T-helper 1 cell (primary cell): ENCODE measurements at places on chromosomes 16 and 17.

DNA sequence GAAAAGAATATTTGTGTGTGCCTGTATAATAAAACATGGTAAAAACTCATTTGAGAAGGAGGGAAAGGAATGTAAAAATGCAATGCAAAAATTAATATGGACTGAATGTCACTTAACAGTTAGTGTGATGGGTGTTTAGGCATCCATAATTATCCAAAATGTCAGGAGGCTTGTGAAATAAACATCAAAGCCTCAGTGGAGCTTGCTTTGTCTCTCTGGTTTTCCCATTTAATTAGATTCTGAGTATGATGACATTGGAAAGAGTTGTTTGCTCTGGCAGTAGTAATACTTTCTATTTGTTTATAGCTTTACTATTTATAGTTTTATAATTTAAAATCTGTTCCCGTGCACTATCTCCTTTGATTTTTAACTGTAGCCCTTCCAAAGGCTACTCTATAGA, 51.9 kb downstream of the CNTNAP4 start:
- no peak for DNase-seq

GRCh38 chr17:4777969-4778760, 6.5 kb downstream of the TM4SF5 start:
- DNase-seq, result no peak

DNA sequence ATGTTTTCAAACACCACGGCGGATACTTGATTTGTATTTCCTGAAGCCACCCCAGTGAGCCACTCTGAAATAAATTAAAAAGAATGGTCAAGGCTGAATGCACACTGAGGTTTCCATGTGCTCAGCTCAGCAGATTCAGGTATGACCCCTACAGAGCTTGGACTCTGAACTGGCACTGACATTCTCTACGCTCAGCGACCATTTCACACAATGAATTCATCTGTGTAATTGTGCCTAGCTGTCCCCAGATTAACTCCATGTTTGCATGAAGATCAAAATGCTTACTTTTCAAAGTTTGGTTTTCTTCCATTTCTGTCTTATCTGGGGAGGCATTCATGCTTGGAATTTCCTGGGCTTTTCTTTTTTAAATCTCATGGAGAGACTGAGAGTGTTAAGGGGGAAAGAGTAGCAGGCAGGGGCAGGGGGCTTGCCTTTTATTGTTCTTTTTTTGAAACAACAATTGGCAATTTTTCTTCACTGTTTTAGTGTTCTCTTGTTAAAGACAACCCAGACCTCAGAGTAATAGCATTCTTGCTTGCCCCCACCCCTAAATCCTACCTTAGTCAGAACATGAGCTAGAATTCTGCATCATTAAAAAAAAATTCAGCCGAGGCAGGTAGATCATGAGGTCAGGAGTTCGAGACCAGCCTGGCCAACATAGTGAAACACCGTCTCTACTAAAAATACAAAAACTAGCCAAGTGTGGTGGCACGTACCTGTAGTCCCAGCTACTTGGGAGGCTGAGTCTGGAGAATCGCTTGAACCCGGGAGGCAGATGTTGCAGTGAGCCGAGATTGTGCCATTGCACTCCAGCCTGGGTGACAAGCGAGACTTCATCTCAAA, 85.5 kb upstream of the HNF1B start:
- no peak for DNase-seq

- DNase-seq, result no peak
These were observed 59.0 kb upstream of the TRAP1 start for GRCh38 chr16:3776316-3776715.

DNA sequence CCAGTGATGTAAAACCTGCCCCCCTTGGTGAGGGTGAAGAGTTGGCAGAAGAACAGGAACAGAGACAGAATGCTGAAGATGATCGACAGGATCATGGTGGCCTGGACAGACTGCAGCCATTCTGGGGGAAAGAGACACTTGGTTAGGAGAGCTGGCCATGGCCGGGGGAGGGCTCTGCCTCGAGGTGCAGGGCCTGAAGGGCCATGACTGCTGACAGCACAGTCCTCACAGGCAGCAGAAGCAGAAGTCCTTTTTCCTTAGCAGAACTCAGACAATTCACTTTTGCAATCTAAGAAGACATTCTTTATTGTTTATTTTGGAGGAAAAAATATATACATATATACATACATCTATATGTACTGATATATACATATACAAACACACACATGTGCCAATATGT, 25.6 kb downstream of the PMP22 start:
- no peak for DNase-seq

DNA sequence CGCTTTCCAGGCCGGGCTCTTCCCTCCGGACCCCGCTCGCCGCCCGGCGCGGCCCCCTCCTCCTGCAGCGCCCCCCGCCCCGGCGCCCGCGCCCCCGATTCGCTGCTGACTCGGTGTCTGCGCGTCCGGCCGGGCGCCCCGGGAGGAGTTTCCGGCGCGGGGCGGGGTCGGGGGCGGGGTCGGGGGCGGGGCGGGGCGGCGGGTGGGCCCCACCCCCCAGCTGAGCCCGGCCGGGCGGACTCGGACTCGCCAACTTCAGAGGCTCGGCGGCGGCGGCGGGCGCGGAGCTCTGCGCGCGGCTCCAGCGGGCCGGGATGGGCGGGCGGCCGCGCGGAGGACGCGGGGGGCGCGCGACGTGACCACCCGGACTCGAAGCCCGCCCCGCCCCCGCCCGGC, at the start of gene METRNL:
METRNL (plus strand) TSS at position 258 of the 396 bp plus-strand sequence. CDS start 207 bp downstream, outside the sequence.
- peak; percentile 26 for DNase-seq

GRCh38 chr16:82735673-82736091, 108.9 kb downstream of the CDH13 start:
- no peak for DNase-seq

DNA sequence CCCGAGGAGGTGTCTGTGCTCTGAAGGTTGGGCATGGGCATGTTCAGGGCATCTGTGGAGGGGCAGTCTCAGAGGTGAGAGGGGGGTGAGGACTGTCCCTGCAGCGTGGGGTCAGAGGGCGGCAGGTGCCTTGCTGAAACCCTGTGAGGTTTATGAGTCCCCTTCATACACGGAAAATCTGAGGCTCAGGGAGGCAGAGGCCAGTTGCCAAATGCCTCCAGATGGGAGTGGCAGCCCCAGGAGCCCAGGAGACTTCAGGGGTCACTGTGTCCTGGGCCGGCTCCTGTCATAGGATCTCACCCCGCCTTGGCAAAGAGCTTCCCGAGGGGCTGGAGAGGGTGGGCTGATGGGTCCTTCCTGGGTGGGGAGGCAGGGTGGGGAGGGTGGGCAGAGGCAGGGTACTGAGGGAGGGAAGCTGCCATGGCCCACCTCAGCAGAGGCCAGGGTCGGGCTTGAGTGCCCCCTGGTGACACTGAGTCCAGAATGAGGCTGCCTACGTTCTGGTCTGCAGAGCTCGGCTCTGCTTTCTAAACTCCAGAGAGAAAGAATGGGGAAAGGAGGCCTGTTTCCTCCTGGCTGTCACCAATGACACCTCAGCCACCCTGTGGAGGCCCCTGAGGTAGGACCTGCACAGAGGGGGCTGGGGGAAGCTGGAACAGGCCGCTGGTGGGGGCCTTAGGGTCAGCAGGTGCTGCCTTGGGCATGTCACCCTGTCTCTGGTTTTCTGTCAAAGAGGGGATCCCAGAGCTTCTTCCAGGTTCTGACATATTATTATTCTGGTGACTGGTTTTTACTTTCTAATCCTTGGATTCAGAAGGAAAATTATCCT, 1.1 kb downstream of the LGALS9 start:
- DNase-seq, result no peak

DNA sequence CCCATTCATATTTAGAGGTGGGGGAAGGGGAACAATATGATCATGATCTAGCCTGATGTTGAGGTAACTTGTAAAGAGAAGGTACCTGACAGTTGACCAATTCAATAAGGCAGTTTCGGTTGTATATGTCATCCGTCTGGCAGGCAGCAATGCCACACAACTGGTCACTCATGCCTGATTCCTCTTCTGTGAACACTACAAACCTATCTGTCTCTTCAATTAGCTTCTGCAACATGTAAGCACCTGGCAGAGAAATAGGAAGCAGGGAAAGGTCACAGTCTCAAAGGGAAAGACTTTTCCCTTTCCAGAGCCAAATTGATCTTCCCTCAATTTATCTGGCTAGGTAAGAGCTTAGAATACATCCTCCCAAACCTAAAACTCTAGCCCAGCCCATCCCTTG, 10.2 kb upstream of the RSKR start:
- DNase-seq, result no peak

- no peak for DNase-seq
These were observed 147.6 kb upstream of the HLF start for GRCh38 chr17:55117164-55117563.

- no peak for DNase-seq
These were observed 23.6 kb downstream of the TMEM204 start for GRCh38 chr16:1557074-1557473.

GRCh38 chr16:46822270-46822669, 8.7 kb downstream of the C16orf87 start:
- no peak for DNase-seq

- DNase-seq, result no peak
These were observed 2.2 kb downstream of the PIP4K2B start for GRCh38 chr17:38797158-38797490.

- no peak for DNase-seq
These were observed 16.2 kb upstream of the ASGR2 start for GRCh38 chr17:7130621-7131422.

- no peak for DNase-seq
These were observed 13.1 kb upstream of the BRD7 start for GRCh38 chr16:50381679-50382440.

- DNase-seq, result no peak
These were observed 48.9 kb upstream of the DOC2B start for GRCh38 chr17:230395-230770.

GRCh38 chr17:12438813-12439586, 226.7 kb upstream of the MYOCD start:
- no peak for DNase-seq

DNA sequence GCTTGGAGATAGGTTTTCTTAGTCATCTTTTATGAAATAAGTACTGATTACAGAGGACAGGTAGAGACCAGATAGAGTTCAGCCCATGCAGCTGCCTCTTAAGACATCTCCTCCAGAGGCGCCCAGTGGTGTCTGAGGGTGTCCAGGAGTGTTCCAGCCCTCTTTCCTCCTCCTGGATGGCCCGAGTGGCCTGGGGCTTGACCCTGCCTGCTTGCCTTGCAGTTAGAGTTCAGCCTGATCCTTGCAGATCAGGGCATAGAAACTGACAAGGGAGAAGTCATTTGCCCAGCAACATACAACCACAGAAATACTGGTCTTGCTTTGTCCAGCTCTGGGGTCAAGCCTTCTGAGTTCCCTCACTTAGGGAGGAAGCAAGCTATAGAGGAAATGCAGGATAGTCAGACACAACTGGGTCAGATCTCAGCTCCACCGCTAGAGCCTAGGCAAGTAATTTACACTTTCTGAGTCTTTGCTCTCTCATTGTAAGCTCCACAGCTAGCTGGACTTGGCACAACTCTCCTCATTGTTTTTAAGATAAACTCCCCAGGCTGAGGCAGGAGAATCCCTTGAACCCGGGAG, 3.6 kb upstream of the CCL1 start:
- DNase-seq, result no peak

DNA sequence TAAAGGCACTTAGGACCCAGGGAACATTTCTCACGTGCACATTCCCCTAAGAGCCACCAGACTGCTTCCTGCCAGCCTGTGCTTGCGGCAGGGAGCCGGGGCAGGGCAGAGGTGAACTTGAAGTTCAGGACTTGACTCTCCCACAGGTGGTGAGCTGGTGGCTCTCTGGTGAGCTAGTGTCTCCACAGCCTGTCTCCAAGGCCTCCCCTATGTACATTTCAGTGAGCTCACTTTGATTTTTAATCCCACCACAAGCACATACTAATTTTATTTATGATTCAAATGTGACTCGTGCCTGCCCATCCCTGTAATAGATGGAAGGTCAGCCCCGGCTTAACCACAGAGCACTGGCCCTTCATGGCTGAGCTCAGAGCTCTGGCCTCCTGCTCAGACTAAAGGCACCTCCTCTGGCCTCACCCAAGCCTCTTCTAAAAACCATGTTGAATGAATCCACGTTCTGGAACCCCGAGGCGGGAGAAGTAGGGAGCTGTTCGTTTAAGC, 9.2 kb downstream of the SNN start:
- no peak for DNase-seq

DNA sequence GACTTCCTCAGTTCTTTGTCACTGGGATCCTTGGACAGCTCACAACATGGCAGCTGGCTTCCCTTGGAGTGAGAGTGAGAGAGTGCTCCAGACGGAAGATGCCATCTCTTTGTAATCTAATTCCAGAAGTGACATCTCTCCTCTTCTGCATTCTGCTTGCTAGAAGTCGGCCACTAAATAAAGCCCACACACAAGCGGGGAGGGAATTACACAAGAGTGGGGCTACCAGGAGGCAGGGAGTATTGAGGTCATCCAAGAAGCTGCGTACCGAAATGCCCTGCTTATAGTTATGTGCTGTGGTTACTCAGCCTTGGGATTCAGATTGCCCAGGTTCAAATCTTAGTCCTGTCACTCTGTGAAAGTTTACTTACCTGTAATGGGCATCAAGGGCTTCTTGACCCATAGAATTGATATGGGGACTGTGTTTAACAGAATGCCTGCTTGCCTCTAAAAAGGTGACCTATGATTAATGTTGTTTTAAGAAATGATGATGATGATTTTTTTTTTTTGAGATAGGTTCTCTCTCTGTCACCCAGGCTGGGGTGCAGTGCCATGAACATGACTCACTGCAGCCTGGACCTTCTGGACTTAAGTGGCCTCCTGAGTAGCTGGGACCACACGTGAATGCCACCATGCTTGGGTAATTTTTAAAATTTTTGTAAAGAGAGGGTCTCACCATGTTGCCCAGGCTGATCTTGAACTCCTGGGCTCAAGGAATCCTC, 120.9 kb upstream of the HS3ST2 start:
- DNase-seq, result no peak

- DNase-seq, result no peak
These were observed 17.7 kb upstream of the MNT start for GRCh38 chr17:2418572-2418971.

DNA sequence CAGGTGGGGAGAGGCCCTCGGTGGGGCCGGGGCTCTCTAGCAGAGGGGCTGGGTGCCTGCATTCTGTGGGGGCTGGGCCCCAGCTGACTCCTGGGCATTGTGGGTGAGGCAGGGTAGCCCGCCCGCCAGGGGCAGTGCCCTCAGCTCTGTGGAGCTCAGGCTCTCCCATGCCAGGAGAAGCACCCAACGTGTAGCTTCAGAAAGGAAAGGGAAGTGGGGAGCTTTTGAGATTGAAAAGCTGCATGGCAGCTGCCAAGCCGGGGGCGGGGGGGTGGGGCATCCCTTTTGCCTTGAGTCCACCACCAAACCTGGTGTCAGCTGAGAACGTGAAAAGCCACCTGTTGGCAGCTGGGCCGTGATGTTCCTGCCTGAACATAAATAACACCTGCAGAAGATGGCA, 192.1 kb upstream of the CIBAR2 start:
- no peak for DNase-seq

GRCh38 chr17:29242790-29243189, 3.9 kb upstream of the CRYBA1 start:
- DNase-seq, result no peak

DNA sequence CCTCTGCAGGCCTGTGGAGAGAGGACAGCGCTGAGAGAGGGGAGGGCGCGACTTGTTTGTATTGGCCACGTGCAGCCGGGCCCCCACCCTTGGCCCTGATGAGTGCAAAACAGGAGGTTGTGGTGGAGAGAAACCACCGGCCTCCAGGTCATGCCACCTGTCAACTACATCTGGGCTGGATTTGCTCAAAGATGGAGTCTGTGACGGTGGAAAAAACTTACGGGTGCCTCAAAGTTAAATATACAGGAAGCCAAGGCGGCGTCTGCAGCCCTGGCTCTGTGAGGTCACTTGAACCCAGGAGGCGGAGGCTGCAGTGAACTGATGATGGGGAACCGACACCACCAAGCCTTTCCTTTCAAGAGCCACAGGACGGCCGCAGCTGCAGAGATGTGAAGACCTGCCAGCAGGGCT, 15.7 kb downstream of the C16orf74 start:
- DNase-seq, result no peak

GRCh38 chr17:82013341-82013740, 9.3 kb downstream of the CENPX start:
- DNase-seq, result no peak
